ENCODE measurements at places on chromosomes 5 and 9. TPM values are rescaled to one million over a fixed set of nuclear protein-coding genes. Genes with fewer than 3 reads are reported as not detected.

DNA sequence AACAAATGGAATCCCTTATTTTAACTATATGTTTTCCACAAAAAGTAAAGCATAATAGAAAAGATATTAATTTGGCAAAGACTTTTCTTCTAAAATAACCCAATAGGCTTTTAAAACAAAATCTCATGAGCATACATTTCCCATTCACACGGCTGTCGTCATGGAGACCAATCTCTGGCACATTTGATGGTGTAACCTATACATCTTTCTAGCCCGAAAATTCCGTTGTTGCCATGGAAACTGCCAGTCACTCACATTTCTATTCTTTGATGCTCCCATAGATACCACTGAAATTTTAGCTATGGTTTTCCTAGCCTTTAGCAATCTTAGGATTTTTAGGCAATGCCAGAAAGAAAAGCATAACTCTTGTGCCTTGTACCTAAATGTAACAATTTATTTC, 262.9 kb upstream of the TRPM3 start:
- no peak for DNase-seq

- no peak for DNase-seq
Observed at GRCh38 chr5:66830636-66831035, 234.4 kb downstream of the MAST4 start.

- no peak for DNase-seq
Observed at GRCh38 chr5:1555808-1556731, 32.3 kb upstream of the LPCAT1 start.

GRCh38 chr9:107945493-107945892, 455.9 kb upstream of the KLF4 start:
- no peak for DNase-seq

DNA sequence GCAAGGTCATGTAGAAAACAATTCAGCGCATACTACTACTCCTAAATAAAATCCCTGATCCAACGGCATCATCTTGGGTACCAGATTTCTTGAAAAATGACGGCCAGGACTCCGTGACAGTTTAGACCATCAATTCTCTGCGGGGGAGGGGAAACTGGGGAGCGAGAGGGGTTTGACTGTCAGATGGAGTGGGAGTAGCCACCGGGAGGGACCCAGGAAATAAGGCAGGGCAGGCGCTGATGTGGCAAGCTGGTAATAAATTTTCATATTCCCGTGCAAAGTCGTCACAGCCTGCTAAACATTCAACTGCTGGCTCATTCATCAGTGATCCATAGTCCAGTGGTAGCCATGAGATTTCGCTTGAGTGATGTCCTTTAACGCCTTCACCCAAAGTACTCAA, 457 bp upstream of the CDH18 start:
- DNase-seq, result no peak

DNA sequence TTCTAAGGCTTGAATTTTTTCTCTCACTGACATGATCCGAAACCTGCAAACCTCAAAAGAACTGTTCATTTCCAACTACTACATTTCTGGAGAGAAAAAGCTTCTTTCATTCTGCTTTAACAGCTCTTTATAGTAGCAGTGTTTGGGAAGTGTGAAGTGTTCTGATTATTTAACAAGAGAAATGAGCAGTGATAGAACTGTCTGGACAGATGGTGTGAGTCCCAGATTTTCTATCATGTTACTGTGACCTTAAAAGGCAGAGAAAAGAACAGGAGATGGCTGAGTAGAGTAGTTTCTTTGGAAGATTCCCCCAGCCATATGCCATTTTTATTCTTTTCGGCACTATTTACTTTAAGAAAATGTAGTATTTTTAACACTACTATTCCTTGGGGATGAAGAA, 41.3 kb upstream of the TAL2 start:
- DNase-seq, result no peak

DNA sequence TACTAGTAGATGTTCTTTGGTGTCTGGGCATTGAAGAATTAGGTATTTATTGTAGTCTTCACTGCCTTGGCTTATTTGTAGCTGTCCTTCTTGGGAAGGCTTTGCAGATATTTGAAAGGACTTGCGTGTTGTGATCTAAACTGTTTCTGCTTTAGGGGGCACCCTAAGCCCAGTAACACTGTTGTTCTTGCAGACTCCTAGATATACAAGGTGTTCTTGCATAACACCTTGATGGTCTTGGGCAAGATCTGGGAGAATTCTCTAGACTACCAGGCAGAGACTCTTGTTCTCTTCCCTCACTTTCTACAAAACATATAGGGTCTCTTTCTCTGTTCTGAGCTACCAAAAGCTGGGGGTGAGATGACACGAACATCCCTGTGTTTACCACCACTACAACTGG, 179.1 kb downstream of the FAM170A start:
- no peak for DNase-seq

- DNase-seq, result no peak
Observed at GRCh38 chr5:151926188-151926587, 1.5 kb upstream of the GLRA1 start.

- DNase-seq, result no peak
Observed at GRCh38 chr9:127976498-127976897, 4.3 kb downstream of the EEIG1 start.

- DNase-seq, result no peak
Observed at GRCh38 chr9:7105095-7105494, 347.3 kb downstream of the KDM4C start.

- DNase-seq, result no peak
Observed at GRCh38 chr5:29972597-29972996, 1220.9 kb upstream of the CDH6 start.

DNA sequence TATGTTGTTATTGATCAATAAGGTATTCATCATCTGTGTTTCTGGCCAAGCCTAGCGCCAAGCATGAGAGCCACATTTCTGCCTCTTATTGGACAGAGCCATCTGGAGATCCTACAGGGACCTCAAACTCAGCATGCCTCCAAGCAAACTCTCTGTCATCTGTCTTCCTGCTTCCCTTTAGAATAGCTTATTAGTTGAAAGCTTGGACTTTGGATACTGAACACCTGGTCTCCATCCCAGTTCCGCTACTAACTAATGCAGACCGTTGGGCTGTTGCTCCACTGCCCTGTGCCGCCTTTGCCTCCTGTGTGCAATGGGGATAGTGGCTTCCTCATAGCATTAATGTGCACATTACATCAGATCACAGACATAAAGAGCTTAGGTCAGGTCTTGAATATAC, 65.5 kb downstream of the MAP1B start:
- DNase-seq, result no peak

DNA sequence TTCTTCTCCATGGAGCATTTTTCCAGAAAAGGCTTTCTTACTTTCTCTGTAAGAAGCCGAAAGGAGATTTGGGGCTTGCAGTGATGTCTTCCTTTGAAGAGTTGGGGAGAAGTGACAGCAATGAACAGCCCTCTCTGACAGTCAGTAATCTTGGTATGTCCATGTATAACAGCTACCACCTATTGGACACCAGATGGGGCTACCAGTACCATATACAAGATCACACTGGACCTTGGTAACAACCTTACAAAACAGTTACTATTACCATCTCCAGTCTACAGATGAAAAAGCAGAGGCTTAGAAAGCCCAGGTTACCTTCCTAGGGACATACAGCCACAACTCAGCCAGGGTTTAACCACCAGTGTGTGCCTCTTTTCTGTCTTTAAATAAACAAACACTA, 272.7 kb upstream of the TRPC7 start:
- DNase-seq, result no peak

- peak; percentile 85 for DNase-seq
Observed at GRCh38 chr9:128558431-128559310, 6.3 kb downstream of the SPTAN1 start.

- no peak for DNase-seq
Observed at GRCh38 chr9:100431886-100432285, 4.9 kb downstream of the MSANTD3 start.

GRCh38 chr5:150665044-150665443, 4.0 kb downstream of the MYOZ3 start:
- DNase-seq, result no peak

- no peak for DNase-seq
Observed at GRCh38 chr5:150208187-150209098, 18.6 kb downstream of the SLC6A7 start.

DNA sequence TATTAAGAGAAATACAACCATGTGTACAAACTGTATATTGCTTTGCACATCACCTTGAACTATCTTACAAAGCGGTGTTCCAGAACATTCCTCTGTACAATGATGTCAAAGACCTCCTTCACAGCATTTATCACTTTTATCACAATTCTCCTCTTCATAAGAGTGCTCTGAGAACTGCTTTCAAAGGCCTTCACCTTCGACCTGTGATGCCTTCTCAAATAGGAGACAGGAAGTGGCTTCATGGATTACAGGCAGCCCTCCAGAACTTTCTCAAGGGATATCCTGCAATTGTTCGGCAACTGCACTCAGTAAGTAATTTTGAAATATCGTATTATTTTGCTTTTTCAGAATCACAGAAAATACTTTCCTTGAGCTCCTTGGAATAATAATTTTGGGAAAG, 68.0 kb upstream of the IL7R start:
- no peak for DNase-seq

- DNase-seq, result no peak
Observed at GRCh38 chr5:139912158-139912557, 116.5 kb downstream of the PSD2 start.

- peak; percentile 30 for DNase-seq
Observed at GRCh38 chr5:149264439-149265067, 7.1 kb upstream of the AFAP1L1 start.

DNA sequence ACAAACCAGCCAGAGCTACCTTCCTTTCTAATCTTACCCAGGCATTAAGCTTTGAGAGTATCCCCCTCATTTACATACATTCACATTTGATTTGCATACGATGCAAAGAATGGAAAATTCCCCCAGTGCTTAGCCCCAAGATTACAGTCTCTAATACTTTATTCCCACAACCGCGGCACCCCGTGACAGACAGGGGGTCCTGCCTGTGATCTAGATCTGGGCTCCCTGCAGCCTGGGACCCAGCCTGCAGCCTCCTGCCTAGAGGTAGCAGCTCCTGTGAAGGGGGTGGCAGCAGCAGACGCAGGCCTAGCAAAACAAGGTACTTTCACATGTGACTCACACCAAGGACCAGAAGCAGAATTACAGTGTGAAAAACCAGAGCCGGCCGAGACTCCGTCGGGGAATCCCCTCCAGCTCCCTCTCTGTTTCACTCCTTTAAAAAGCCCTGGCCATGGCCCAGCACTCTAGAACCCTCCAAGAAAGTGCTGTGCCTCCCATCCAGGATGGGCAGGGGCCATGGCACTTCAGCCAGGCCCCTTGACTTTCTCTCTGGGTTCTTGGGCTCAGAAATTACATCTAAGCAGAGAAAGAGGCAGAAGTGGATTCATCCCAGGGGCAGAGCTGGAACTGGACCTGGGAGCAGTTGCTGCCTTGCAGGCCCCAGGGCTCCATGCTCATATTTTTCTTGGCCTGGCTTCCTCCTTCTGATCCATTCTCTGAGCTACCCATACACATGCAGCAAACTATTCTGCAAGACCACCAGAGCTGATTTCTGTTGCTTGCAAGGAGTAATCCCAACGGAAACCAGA, 14.0 kb upstream of the TCF7 start:
- peak; percentile 86 for DNase-seq

DNA sequence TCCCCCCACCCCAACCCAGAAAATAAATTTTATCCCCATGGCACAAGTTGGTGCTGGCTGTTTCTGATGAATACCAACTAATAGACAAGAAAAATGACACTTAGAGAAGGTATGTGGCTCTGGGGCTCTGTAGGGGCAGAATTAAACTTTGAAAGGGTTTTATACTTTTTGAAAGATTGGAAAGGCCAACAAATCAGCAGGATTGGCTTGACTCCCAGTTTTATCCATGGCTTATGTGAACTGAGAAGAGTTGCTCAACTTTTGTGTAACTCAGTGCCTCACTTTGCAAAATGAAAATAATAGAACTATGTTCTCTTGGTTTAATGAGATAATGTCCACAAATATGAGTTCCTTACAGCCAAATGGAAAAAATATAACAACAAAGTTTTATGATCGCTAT, 288.9 kb upstream of the KIF2A start:
- no peak for DNase-seq

- DNase-seq, result no peak
Observed at GRCh38 chr9:134531220-134531970, 110.2 kb upstream of the COL5A1 start.

GRCh38 chr9:93918061-93918460, 37.1 kb downstream of the BARX1 start:
- no peak for DNase-seq

- no peak for DNase-seq
Observed at GRCh38 chr9:112782218-112782617, 31.7 kb downstream of the SNX30 start.

- no peak for DNase-seq
Observed at GRCh38 chr5:10478436-10478835, 36.8 kb downstream of the ROPN1L start.

- DNase-seq, result no peak
Observed at GRCh38 chr9:89791754-89792153, 186.9 kb downstream of the GADD45G start.

DNA sequence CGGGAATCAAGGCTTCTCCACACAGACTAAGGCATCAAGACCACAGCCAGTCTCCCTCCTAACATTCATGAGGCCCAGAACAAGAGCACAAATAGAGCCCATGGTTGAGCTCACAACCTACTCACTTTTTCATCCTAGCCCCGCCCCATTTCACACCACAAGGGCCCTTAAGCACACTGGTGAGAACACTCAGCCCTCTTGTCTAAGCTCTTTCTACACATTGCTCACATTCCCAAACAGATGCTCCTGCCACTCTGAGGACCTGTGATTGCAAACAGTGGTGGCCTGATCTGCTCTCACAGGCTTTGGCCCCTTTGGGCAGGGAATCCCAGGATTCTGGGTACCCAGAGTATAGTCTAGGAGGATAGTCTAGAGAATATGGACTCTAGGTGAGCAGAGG, 54.0 kb downstream of the FEM1C start:
- DNase-seq, result no peak

DNA sequence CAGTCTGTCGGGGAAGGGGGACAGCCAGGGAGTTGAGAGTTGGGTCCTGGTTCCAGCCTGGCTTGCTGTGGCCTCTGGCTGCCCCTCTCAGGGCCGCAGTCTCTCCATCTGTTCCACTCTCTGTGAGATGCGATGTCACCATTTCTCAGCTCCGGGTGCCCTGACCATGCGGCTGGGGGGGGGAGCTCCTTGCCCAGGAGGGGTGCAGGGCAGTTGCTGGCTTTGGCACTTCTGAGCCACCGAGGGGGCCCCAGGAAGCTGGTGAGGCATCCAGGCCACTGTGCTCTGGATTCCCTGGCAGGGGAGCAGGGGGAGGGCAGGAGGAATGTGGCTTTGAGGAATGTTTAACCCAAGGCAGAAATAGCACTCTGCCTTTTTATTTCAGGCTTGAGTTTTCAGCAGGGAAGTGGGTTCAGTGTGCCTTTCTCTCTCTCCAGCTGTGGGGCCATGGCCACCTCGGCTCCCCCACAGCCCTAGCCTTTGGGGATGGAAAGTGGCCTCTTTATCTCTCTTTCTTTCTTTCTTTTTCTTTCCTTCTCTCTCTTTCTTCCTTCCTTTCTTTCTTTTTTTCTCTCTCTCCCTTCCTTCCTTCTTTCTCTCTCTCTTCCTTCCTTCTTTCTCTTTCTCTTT, 11.0 kb downstream of the NCS1 start:
- DNase-seq, result no peak

The BBLN gene
- 81.4 TPM for total RNA-seq

The TAS2R1 gene
- total RNA-seq, result not detected

The HTR4 gene
- not detected for total RNA-seq

The GFRA3 gene
- not detected for total RNA-seq

The PCSK5 gene
- total RNA-seq, result 4.7 TPM

The STPG3 gene
- not detected for total RNA-seq

The ADAMTS16 gene
- total RNA-seq, result not detected

The FBP2 gene
- not detected for total RNA-seq

The SLC6A3 gene
- not detected for total RNA-seq

The SHISAL2B gene
- not detected for total RNA-seq

The SHC3 gene
- not detected for total RNA-seq

The GBGT1 gene
- 2.0 TPM for total RNA-seq

The NPR3 gene
- total RNA-seq, result 0.24 TPM

The FCN2 gene
- not detected for total RNA-seq

The DDX4 gene
- total RNA-seq, result 1.0 TPM

The MAMDC2 gene
- total RNA-seq, result not detected
